Hematopoietic multipotent progenitor cell (in vitro differentiated cells): ENCODE measurements at places on chromosomes 2 and 18. TPM values are rescaled to one million over a fixed set of nuclear protein-coding genes. Genes with fewer than 3 reads are reported as not detected.

The IL37 gene
- not detected for total RNA-seq

The HSBP1L1 gene
- total RNA-seq = 6.2 TPM

The TEX44 gene
- not detected for total RNA-seq

The MOCOS gene
- under 0.01 TPM for total RNA-seq

The DUSP2 gene
- 134 TPM for total RNA-seq

The REG3A gene
- not detected for total RNA-seq

The CHMP3 gene
- total RNA-seq = 30.4 TPM

- peak; percentile 69 for DNase-seq
Measured at GRCh38 chr2:172427990-172428831, 825 bp downstream of the ITGA6 start.

GRCh38 chr2:28438532-28439063, 45.9 kb downstream of the FOSL2 start:
- no peak for DNase-seq

- DNase-seq = no peak
Measured at GRCh38 chr2:148132412-148132811, 111.5 kb downstream of the MBD5 start.

- DNase-seq = no peak
Measured at GRCh38 chr2:221270806-221271205, 301.3 kb downstream of the EPHA4 start.

GRCh38 chr18:13265008-13265910, 46.7 kb downstream of the LDLRAD4 start:
- DNase-seq = no peak

GRCh38 chr18:64271246-64271645, 122.4 kb upstream of the LINC00305 start:
- DNase-seq = no peak

- DNase-seq = no peak
Measured at GRCh38 chr2:235564884-235565530, 71.2 kb downstream of the AGAP1 start.

DNA sequence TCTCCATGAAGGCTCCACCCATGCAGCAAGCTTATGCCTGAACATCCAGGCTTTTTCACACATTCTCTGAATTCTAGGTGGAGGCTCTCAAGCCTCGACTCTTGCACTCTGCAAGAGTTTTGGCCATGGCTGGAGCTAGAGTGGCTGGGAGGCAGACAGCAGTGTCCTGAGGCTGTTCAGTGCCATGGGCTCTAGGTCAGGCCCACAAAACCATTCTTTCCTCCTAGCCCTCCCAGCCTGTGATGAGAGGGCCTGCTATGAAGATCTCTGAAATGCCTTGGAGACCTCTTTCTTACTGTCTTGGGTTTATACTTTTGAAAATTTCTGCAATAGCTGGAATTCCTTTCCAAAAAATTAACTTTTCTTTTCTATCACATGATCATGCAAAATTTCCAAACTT, 210.7 kb downstream of the RND3 start:
- DNase-seq = no peak

DNA sequence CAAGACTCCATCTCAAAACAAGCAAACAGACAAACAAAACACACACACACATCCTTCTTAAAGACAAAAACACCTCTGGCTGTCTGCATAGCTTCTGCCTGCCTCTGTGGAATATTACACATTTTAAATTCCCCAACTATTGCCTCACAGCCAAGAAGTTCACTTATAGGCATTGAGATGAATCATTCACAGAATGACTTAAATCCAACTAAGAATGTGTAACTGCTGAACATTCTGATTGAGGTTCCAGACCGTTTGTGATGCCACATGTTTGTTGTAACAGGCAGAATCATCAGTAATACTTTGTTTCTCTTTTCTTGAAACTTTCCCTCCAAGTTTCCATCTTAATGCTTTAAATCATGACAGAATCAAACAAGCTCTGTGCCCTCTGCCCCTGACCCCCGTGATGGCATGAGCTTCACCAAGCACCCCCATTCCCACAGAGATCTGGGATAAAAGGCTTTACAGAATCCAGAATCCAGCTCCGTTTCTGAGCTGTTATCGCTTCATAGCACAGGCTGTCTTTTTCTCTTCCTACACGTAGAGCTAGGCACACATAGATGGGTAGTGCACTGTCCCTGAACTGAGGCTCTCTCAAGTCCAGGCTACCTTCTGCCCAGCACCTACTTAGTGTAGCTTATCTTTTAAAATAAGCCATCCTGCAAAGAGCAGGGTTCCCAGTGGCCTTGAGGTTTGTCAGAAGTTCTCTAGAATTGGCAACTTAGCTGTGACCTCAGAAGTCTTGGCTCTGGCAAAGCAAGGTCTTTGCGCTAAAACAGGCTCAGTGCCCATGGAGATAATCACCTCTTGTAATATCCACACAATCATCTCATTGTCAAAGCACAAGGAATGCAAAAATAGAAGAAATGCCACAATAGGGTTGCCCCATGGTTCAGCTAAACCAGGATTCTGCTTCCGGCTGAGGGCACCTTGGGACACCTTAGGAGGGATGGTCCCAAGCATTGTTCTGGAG, 32.9 kb downstream of the EPAS1 start:
- no peak for DNase-seq

GRCh38 chr18:65752625-65753325, 2.0 kb downstream of the CDH7 start:
- no peak for DNase-seq

DNA sequence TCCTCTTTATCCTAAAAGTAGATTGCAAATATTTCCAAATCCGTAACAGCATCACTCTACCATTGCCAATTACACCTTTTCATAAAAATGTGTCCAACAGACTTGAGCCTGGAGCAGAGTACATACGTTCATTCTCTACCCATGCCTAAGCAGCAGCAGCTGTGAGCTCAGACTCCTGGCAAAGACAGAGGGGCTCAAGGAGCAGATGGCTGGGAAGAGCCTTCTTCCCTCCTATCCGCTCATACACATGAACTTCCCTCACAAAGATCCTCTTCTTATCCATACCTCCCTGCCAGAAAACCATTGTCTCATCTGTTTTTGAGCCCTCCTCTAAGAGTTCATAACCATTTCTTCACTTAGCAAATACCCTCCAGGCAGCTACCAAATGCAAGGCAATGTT, 164.3 kb upstream of the ARL4C start:
- DNase-seq = no peak

GRCh38 chr18:3422905-3423304, 27.1 kb upstream of the TGIF1 start:
- DNase-seq = no peak

DNA sequence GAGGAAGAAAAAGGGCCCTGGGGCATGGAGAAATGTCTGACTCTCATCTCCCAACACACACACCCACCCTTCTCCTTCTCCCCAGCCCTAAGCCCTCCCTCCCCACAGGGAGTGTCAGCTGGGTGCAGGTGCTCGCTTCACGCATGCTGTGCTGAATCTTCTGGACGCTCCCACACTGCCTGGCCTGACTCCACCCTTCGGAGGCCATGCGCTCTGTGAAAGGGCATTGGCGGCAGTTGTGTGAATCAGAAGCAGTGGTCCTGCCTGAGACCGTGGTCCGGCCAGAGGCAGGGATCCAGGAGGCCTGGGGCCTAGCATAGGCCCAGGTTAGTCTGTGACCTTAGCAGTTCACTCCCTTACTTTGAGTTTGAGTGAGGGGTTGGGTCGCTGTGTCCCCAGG, 57.1 kb downstream of the LONRF2 start:
- no peak for DNase-seq

GRCh38 chr2:202269585-202269984, 4.0 kb downstream of the NOP58 start:
- no peak for DNase-seq

DNA sequence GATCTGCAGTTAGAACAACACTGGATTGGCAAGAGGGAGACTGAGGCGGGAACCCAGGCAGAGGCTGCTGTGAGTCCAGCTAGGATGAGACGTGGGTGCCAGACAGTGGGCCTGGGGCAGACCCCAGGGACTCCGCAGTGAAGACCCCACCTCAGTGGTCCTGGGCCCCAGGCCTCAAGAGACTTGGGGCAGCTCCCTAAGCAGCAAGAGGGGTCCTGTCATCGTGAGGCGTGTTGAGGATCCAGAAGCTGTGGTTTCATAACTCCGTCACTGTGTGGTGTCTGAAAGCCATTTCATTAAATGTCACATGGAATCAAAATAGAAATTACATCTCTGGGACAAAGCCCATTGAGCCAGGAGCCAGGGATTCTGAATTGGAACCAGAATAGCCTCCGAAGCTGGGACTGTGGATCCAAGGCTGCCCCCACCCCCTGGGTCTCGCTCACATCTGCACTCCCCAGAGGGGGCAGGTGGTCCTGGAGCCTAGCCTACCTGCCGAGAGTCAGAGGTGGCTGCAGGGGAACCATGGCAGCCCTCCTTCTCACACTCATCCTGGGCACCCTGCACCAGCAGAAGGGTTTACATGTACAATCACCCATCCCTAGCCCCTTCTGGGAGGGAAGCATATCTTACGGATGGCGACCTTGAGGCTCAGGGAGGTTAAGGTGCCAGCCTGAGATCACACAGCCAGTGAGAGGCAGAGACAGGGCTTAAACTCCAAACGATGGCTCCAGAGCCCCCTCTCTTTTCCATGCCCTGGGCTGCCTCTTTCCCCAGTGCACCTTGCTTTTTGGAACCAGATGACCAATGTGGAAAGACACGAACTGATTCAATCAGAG, 23.2 kb downstream of the RRM2 start:
- no peak for DNase-seq

DNA sequence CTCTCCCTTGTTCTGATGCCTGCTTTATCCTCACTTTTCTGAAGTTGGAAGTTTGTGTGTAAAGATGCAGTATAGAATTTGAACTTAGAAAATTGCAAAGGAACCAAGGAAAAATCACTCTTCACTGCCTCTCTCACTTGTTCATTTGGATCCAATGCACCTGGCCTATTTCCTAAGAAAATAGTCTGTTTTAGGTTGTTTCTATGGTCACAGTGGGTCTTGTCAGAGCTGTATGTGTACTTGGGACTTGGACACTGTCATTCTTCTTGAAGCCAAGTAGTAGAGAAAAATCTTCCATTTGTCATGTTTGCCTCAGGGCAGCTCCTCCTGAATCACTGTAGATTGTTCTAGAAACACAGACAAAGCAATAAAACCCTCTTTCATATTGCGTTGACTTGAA, 80.3 kb upstream of the SESTD1 start:
- DNase-seq = no peak

DNA sequence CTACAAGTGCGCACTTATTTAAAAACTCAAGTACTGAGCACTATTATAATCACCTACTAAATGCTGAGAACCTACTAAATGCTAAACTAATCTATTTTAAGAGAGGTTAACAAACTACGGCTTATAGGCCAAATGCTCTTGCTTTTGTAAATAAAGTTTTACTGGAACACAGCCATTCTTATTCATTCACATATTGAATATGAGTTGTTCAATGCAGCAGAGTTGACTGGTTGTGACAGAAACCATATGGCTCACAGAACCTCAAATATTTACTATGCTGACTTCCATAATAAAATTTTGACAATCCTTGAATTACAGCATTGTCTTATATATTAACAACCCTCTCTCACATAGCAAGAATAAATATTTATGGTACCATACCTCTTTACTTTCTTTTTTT, 103.2 kb downstream of the ZNF521 start:
- no peak for DNase-seq

DNA sequence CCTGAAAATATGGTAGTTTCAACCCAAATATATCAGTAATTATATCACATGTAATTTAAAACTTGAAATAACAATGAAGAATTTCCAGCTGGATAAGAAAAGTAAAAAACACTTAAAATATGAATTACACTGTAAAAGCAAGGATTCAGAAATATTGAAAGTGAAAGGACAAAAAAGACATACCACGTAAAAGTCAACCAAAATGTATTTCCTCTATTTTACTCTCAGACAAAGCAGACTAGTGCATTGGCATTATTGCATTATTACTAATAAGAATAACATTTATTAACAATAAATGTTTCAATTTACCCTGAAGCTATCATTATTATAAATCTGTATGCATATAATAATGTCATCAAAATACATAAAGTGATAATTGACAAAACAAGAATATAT, 445.1 kb upstream of the TRIB2 start:
- DNase-seq = no peak

DNA sequence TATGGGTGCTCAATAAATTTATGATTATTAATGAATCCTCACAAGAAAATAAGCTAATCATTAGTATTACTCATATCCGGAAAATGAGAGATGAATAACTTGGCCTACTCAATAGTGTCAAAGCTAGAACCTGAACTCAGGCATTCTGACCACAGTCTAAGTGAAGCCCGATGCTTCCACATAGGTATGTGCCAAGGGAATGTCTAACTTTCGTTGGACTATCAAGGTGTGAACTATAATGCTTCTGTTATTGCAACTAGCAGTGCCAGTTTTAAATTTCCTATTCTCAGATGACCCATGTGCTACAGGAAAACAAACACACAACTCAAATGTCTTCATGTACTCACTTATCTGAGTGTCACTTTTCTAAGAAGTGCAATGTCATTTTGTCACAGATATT, 1.8 kb downstream of the BARD1 start:
- no peak for DNase-seq

- no peak for DNase-seq
Measured at GRCh38 chr2:217412721-217413120, 552.9 kb upstream of the TNP1 start.

- DNase-seq = no peak
Measured at GRCh38 chr2:197145471-197146056, 165.0 kb downstream of the ANKRD44 start.

DNA sequence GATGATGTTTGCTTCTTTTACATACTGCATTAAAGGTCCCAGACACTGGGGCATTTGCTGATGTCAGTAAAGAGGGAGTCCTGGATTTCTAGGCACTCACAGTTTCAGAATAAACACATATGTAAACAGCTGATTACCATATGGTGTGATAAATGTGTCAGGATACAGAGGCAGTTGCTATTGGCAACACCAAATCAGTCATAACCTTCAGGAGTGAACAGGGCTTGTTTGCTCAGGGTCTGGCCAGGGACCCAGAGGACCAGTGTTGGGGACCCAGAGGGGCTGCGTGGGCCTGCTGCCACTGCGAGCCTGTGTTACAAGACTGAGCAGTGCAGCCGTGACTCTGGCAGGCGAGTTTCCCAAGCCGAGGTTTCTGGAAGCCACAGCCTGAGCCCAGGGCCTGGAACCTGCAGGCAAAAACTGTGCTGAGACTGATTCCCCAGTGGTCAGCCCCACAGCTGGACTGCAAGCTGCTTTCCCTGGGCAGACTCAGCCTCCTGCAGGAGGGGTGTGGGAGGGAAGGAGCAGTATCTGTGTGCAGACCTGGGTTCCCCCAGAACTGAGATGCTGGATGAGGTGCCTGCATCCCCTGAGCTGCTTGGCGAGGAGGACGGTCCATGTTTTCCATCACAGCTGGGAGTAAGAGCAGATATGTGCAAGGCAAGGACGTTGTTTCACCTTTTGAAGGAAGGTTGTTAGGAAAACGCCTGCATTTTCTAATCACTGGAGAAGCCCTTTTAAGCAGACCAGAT, 23.6 kb downstream of the ASAP2 start:
- DNase-seq = no peak
